ENCODE measurements at places on chromosomes 4 and X.

DNA sequence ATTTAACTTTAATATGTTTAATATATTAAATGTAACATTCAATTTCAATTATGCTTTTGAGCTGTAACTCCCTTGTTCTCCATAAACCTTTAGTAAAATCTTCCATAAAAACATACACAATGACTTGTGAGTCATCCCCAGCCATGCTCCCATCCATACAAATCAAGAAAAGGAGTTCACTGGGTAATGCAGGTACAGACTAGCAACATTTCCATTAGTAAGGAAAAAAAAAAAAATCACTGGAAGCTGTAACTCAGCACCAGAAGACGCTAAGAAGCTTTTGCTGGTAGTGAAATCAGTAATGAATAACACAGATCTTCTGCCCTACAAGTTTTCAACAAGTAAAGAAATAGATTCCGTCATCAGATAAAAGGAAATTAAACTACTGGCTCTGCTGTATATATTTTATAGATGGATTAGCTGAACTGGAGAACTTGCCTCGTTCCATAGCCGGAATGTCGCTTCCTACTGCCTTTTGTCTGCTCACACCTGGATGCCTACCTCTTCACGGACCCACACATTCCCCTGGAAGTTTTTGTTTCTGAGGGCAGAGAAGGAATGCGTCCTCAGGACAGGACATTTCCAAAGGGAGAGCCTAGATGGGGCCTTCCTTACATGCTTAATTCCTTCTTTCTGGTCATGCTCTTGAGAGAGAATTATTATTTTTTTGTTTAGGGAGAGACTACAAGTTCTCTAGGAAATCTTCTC is 298.4 kb upstream of the ANKRD50 start:
- no peak for DNase-seq

DNA sequence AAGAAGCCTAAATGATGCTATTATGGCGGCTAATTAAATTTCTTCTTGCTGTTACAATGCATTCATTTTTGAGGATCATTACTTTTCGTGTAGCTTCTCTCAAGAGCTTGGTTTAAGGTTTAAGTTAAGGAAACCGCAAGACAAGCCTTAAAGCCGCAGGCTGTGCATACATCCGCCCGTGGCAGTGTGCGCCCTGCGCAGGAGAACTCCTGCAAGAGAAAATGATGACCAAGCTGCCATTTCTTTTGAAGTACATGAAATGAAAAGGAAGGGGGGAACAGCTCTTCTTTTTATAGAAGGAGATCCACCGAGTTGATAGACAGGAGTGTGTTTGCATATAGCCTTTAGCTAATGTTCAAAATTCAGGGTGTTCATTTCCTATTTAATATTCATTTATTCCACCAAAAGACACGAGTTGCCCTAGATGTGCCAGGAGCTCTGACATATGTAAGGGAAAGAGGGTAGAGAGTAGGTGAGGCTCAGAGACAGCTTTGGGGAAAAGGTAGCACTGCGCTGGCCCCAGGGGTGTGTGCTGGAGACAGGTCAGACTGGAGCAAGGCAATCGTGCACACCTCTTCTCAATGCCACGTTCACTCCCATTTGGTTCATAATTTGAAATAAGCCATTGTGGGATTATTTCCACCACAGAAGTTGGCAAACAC is 112.1 kb upstream of the LDB2 start:
- no peak for DNase-seq

DNA sequence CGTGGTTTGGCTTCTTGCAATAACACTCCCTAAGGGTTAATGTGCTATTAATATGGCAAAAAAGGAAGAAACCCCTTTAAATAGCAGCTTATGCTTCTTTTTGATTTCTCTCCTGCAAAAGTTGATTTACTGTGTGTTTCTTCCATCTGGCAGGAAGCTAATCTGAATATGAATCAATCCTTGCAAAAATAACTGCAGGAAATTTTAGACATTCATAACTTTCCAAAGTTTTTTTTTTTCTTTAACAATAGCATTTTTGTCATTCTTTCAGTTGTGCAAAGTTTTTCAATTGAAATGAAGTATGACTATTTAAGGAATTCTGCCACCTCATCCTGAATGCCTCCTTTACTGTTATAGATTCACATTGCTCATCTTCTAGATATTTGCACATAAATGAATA is 115.6 kb downstream of the SPANXA1 start:
- no peak for DNase-seq

- DNase-seq: no peak
Observed at GRCh38 chr4:158025131-158025530, 147.7 kb downstream of the GASK1B start.

- no peak for DNase-seq
Observed at GRCh38 chr4:83358410-83358809, 23.8 kb upstream of the HPSE start.

DNA sequence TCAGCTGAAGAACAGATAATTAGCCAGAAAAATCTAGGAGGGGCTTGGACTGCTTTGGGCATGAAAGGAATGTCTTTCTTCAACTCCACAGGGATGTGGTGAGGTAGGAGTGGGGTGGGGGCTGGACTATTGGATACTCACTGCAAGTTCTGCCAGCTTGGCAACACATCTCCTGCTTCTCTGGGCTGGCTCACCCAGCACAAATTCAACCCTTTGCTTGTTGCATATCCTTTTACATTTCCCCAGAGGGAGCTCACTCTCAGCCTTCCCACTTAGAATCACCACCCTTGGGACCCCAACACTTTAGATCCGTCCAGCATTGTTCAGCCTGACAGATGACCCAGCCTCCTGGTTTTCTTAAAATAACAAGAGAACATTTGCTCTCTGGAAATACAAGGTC is 120.6 kb downstream of the KDR start:
- no peak for DNase-seq

- DNase-seq: peak; percentile 41
Observed at GRCh38 chr4:119299260-119299671, 22.7 kb downstream of the FABP2 start.

DNA sequence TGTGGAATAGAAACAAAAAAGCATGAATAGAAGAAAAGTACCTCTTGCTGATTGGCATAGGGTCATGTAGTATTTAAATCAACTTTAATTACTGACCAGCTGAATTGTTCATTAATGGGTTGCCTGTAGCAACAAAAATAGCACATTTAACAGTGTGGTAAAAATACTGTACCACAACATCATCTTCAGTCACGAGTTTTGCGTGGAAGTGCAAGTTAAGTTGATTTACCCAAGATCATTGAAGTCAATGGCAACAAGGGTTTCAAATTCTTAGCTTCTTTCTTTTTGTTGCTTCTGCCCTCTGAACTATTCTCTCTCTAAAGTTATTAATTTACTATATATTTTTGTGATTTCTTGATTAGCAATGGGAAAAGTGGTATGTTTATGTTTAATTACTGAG is 526.6 kb downstream of the C4orf33 start:
- no peak for DNase-seq

DNA sequence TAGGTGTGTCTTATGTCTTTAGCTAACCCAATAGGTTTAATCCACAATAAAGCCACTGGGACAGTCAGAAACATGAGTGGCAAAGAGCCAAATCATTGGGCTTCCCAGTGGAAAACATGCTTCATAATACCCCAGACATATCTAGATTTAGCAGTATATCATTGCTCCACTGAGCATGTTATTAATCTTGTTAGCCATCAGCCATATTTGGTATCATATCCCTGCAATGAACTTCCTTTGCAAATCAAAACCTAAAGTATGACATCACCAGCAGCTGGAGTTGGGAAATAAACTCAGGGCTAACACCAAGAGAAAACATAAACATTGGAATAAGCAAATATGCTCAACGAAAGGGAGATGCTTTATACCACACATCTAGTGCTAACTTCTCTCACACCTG is 280.8 kb upstream of the NOCT start:
- DNase-seq: no peak

- peak; percentile 13 for DNase-seq
Observed at GRCh38 chr4:185343726-185344581, 51.8 kb downstream of the LRP2BP start.

DNA sequence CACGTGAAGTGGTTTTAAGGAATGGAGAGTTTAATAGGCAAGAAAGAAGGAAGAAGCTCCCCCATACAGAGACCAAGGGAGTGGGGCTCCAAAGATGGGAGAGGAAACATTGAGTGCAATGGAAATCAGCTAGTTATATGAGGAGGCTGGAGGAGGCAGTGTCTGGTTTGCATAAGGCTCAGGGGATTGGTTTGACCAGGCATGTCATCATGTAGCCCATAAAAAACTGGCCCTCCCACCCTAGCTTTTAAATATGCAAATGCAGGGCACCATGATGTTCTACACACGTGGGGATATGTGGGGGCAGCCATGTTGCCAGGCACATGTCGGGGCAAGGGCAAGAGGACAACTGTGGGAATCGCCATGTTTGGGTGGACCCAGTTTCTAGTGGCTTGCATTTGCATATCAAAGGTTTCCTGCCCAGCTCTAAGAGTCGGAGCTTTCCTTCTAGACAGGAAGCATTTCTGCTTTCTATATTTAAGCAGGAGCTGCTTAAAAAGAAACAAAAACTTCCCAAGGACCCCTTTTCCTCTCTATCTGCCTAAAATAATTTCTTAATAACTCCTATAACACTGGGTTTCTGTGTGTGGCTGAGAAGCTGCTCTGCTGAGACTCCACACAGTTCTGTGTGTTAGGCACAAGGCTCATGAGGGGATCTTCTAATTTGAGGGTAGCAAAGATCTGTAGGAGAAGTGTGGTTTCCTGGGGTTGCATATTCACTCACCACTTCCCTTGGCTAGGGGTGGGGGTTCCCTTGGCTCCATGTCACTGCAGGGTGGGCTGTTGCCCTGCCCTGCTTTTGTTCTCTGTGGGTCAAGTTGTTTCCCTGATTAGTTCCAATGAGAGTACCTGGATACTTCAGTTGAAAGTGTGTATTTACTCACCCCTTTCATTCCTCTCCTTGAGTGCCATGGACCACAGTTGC is 113.5 kb downstream of the VSIG4 start:
- DNase-seq: peak; percentile 25

- no peak for DNase-seq
Observed at GRCh38 chr4:89411539-89412309, 104.1 kb upstream of the GPRIN3 start.

DNA sequence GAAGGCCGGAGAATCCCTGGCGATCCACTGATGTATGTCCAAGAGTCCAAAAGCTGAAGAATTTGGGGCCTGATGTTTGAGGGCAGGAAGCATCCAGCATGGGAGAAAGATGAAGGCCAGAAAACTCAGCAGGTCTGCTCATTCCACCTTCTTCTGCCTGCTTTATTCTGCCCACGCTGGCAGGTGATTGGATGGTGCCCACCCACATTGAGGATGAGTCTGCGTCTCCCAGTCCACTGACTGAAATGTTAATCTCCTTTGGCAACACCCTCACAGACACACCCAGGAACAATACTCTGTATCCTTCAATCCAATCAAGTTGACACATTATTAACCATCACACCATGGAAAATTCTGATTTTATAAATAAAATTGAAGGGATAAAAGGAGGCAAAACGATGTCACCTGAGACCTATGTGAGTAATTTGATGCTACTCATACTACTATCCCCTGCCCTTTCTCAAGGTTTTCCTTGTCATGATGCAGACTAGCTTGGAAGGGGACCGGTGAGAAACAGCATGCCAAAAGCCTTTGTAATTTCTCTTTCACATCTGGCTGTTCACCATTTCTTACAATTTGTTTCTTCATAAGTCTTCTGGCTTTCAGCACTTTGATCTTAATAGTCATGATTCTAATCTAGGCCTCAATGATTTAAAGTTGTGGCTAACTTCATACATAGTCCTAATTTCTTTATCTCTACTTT is 9.7 kb upstream of the PYURF start:
- no peak for DNase-seq

DNA sequence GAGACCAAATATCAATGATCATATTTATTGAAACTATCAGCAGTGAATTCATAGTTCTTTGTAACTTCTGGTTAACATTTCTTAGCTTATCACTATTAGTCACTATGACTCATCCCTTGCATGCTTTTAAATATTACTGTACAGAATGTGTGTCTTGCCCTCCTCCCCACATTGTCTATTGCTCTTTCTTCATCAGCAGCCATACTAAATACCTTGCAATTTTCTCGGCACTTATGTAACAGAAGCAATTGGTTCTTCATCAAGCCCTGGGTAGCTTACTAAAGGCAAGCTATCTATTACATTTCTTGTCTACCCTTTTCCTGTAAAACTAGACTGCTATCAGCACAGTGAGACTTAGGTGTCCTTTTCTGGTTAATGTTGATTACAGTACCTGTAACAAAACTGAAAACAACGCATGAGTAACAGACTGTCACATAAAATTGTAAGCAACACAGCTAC is 8.2 kb downstream of the KLHL4 start:
- no peak for DNase-seq

DNA sequence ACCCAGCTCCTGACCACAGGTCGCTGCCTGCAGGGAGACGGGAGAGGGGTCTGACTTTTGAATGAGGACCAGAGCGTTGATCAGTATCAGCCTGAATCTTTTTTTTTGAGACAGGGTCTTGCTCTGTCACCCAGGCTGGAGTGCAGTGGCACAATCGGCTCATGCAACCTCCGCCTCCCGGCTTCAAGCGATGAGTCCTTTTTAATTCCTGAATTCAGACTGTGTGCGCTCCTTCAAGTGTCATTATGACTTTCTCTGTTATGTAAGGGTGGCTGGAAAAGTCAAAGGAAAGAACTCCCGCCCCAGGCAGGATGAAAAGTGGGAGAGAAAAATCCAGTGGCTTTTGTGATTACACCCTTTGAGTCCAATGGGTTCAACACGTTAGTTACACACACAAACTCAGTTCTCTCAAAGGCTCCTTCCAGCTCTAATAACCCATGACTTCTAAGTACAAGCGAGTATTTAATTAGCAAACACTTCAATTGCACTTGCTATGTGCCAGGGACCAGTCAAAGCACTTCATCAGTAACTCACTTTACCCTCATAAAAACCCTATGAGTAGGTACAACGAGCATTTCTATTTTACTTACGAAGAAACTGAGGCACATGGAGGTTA is 44.4 kb downstream of the PDHA1 start:
- no peak for DNase-seq

GRCh38 chrX:41885724-41886123 is 37.6 kb downstream of the CASK start:
- no peak for DNase-seq

DNA sequence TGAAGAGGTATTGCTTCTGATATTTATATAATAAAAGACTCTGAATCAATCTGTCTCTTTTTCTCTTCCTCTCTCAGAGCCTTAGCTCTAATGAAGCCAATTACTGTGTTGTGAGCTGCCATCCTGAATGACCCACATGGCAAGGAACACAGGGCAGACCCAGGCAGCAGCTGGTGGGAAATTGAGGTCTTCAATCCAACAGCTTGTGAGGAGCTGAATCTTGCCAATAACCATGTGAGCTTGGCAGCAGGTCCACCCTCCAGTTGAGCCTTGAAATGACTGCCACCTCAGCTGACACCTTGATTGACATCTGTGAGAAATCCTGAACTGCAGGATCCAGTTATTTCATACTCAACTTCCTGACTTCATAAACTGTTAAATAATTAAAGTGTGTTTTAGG is 149.4 kb downstream of the NDST4 start:
- no peak for DNase-seq

DNA sequence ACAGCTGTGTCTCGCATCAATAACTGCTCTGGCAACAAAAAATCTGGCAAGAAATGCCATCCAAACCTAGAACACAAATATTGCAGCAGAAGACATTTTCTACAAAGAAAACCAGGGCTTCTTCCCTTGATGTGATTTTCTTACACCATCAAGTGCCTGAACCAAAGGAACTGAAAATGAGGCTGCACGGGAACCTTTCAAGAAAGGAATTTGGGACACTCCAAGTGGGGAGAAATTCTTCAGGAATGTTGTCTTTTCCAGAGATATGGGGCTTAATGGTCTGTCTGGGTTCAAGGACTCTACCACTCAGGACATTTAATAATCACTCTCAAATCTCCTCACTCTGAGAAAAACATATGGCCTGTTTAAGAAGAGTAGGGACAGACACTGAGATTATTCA is 57.6 kb downstream of the PRDM5 start:
- DNase-seq: no peak

- DNase-seq: no peak
Observed at GRCh38 chr4:61556277-61556676, 356.2 kb downstream of the ADGRL3 start.

All from stomach (tissue), 19 donors.